ENCODE measurements at places on chromosomes 1 and 21.

DNA sequence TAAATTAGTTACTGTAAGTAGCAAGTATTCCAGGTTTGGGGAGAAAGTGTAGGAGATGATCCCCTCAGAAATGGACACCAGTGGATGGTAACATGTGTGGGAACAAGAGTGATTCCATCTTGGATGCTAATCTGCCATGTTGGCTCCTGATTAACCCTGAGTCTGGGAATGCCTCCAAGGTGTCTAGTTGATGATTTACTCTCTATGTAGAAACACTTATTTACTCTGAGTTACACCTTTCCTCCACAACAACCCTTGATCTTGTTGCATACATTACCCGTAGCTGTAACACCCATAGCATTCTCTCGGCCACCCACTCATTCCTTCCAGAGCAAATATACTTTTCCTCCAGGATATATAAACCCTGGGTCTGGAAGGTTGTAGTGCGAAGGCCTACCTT, 315.9 kb upstream of the GREM2 start:
- no peak for DNase-seq

DNA sequence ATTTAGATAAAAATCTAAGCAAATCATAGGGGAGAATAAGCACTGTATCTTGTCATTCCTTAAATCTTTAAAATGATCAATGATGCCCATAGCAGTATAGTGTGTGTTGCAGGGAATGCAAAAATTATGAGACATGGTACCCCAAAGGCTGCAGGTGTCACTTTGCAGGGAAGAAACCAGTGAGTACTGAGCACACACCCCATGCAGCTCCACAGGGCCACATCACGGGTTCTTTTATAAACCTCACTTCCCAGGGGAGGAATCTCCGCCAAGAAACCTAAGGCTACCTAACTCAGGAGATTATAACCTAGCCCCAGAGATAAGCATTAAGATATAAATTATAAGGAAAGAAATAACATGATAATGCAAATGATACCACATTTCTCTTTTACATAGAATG, 115.6 kb downstream of the APP start:
- DNase-seq, result no peak

- DNase-seq, result no peak
Measured at GRCh38 chr1:231663211-231663792, 36.7 kb downstream of the DISC1 start.

DNA sequence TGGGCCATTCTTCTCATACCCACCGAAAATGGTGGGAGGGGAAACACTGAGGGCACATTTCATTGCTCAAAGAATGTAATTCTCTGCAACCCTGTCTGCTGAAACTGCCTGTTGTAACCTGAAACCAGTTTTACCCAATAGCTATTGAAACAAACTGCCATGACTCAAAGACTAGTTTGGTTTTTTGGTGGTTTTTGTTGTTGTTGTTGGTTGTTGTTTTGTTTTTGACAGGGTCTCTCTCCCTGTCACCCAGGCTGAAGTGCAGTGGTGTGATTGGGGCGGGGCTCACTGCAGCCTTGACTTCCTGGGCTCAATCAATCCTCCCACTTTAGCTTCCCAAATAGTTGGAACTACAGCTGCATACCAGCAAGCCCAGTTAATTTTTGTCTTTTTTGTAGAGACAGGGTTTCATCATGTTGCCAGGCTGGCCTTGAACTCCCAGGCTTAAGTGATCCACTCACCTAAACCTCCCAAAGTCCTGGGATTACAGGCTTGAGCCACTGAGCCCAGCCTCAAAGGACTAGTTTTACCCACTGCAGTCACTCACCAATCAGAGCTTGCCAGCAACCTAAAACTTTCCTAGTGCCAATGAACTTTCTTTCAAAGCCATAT, 2.1 kb upstream of the IPP start:
- no peak for DNase-seq

DNA sequence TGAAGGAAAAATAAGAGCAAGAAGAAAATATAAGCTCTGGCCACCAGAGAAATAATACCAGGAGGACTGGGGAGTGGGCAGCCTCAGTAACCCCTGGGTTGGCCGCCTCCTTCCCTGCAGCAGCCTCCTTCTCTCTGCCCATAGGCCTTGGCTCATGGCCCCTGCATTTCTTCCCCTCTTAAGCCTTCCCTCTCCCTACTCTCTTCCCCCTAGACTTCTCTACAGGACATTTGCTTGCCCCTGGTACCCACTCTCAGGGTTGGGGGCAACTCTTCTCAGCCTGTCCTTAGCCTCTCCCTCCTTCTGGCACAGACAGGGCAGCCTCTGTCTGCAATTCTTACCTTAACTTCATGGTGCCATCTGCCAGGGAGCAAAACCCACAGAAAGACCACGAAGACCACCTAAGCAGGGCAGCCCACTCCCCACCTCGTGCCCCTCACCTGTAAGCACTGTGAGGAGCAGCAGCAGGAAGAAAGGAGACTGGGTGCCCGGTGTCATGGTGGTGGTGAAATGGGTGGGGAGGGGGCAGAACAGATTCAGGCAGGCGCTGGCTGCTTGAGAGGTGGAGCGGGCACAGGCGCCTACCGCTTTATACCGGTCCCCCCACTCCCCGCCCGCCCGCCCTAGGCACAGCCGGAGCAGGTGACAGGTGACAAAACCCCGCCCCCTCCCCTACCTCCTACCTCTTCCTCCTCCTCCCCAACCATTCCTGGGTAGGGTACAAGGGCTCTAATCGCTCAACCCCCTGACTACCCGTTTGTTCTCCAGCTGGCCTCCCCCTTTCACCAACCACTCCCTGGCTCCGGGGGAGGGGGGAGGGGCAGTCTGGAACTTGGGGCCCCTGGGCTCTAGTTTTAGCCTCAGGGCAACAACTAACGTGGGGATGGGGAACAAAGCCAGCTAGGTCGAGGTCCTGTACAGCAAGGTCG, 15.1 kb downstream of the THBS3 start:
- peak; percentile 25 for DNase-seq

GRCh38 chr1:151888972-151889570, 20.2 kb downstream of the THEM4 start:
- peak; percentile 39 for DNase-seq

DNA sequence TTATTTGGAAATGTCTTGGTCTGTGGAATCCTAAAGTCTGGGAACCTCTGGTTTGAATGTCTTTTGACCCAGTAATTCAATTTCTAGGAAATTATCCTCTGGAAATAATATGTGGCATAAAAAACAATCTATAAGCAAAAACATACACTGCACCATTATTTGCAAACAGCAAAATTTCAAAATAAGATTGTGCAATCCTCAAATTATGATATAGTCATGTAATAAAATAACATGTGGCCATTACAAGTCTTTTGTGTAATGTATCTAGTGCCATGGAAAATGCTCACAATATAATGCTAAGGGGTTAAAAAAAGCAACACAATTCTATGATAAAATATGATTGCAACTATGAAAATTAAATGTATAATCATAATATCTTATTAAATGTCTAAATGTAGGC, 312.9 kb upstream of the RUNX1 start:
- no peak for DNase-seq

DNA sequence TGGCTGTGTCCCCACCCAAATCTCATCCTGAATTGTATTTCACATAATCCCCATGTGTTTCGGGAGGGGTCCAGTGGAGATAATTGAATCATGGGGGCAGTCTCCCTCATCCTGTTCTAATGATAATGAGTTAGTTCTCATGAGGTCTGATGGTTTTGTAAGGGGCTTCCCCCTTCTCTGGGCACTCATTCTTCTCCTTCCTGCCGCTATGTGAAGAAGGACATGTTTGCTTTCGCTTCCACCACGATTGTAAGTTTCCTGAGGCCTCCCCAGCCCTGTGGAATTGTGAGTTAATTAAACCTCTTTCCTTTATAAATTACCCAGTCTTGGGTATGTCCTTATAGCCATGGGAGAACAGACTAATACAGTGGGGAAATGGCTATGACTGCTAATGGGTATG, 72.7 kb upstream of the ZNF648 start:
- no peak for DNase-seq

DNA sequence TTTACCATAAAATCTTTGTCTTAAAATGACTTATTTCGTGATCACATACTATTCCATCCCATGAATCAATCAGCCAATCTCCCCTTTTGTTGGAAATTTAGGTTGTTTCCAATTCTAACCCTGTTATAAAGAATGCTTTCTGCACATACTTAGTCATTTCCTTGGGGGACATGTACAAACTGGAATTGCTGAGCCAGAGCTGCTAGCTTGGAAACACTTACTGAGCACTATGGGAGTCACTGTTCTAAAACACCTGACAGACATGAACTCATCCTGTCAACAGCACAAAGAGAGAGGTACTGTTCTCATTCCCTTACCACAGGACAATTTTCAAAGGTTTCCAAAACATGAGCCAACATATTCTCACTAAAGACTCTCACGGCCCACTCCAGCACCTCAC, 32.1 kb downstream of the AK2 start:
- DNase-seq, result no peak

- DNase-seq, result peak; percentile 28
Measured at GRCh38 chr21:41419921-41420862, 5.8 kb upstream of the MX1 start.

GRCh38 chr1:15786581-15786980, 20.9 kb downstream of the UQCRHL start:
- DNase-seq, result no peak

DNA sequence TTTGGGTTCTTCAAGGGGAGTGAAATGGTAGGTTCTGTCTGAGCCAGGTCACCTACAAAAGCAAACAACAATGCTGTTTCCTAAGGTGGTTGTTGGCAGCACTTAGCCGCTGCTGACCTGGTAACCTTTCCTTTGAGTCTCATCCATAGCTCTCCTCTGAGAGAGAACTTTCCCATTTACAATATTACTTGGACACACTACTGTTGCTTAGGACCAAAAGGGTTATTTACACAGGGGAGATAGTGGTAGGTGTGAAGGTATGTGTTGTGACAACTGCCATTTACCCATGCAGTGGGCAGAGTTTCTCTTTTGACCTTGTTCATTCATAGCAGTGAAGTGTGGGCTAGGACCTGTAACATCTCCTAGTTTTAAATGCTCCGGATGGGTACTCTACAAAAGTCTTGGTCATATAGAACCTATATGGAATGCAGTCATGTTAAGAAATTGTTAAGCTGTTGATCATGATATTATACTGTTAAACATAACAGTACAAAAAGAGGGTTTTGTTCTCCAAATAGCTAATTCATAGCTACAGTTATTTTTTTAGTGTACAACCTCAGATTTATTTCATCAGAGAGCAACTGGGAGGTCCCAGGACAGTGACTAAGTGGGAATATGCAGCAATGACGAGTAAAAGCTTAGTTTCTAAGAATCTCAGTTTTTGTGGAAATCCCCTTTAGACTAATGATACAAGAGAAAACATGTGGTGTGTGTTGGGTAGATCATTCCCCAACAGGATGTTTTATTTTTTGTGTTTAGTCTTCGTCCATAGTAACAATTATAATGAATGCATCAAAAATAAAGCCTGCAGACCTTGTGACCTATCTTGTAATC, 219.7 kb downstream of the NFIA start:
- DNase-seq, result no peak

DNA sequence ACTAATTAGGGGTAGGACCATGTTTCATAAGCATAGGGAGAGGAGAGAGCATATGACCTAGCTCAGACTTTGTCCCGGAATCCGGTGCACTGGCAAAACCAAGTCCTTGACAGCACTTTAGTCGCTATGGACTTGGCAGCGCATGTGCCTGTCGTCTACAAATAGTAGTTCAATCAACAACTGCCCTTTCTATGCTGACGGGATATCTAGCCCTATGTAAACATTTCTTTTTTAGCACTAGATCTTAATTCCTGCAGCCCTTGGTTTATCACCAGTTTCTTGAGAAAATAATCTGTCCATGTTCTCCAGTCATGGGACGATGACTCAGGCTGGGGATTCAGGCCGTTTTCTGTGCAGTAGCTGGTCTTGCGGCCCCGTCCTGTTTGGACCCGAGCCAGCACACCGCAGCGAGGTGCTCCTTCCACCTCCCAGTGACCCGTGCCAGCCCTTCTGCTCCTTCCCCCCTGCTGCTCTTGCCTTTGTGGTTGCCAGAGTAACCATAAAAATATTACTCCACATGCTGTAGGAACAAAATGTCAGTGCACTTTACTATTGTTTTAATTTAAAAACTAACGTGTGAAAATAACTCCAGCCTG, 8.6 kb upstream of the MT1HL1 start:
- DNase-seq, result no peak

DNA sequence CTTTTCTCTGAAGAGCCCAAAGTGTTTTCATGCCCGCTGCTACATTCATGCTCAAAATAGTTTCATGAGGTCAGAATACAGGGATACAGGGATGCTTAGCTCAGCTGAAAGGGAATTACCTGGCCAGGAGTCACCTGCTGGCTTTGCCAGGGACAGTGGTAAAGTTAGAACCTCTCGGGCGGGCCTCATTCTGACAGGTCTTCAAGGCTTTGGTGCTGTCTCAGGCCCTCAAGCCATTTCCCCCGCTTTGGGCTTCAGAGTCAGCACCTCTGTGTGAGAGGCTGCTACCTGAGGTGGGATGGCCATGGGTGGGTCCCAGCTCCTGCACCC, 5.5 kb downstream of the RASSF5 start:
- DNase-seq, result no peak

DNA sequence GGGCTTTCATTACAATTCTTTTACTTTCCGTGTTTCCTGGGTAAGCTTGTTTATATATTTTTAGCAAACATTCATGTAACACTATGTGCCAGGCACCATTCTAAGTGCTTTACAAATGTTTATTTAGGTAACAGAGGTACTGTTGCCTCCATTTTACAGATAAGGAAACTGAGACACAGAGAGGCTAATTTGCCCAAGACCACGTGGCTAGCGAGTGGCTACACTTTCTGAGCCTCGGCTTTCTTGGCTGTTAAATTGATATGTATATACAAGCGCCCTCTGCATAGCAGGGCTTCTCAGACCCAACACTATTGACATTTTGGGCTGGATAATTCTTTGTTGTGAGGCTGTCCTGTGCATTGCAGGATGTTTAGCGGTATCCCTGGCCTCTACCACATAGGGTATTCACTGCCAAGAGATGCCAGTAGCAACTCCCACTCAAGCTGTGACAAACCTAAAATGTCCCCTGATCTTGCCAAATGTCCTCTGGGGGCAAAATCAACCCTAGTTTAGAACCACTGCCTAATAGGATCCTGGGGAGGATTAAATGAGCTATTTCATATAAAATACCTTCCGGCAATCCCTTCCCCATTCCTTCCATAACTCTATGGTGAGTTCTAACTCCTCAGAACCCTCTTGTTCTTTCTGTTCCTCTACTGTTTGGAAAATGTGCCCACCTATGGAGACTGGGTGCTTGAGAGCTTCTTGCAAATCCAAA, 17.2 kb upstream of the ID3 start:
- no peak for DNase-seq

- DNase-seq, result no peak
Measured at GRCh38 chr1:98406352-98407088, 255.0 kb upstream of the SNX7 start.

GRCh38 chr1:4227986-4228385, 327.9 kb upstream of the C1orf174 start:
- no peak for DNase-seq

DNA sequence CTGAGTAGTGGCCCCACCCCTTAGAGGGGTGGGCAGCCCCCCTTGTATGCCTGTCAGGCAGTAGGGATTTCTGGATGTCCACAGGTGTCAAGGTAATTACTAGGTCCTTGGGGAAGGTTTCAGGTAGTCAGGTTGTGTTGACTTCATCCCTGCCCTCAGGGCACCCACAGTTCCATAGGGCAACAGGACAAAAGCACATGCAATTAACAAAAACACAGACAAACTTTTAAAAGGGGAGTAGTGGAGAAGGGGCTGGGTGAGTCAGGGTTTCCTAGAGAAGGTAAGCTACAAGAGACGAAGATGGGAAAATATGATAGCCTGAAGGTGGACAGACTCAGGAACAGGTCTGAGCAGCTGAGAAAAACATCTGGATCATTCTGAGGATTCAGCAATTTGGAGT, 14.1 kb downstream of the KRTCAP2 start:
- no peak for DNase-seq
